Thyroid gland (tissue), 4 donors: ENCODE measurements at places on chromosomes 2 and 18. TPM values are rescaled to one million over a fixed set of nuclear protein-coding genes. Genes with fewer than 3 reads are reported as not detected.

Gene SCN1A
- total RNA-seq, result not detected

Gene SLC20A1
- 15.6 TPM for total RNA-seq

Gene REG3G
- not detected for total RNA-seq

GRCh38 chr2:223901854-223902253 lies 43.3 kb downstream of the WDFY1 start:
- no peak for DNase-seq

- no peak for DNase-seq
These were observed 24.8 kb downstream of the WDR75 start for GRCh38 chr2:189466046-189466445.

DNA sequence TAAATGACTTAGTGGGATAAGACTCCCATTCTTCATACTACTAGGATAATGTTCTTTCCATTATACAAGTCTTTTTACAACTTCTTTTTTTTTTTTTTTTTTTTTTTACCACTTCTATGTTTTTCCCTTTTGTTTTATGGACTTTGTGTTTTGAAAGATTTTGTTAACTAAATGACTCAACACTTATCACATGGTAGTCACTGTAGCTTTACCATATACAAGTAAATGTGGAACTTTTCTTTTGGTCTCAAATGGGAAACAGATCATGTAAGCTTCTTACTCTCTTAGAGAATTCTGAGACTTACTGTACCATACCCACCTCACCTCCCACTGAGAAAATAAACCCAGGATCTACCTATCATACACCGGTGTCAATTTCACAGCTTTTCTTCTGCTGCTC lies 590.3 kb upstream of the CDH2 start:
- DNase-seq, result no peak

DNA sequence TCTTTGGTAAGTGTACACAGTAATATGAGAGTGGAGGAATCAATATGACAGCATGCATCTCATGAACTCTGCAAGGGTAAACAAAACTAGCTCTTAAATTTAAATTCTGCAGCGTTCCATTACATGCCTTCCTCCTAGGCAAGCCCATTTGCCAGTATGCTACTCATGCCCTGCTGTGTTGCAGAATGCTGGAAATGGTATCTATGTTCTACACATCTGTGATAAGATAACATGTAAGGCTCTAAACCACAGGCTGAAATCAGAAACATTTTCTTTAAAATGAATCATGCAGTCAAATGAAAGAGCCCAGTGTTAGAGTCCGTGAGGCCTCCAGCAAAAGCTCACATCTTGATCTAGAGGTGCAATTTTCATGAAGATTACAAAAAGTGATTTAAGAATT lies 112.8 kb upstream of the FN1 start:
- no peak for DNase-seq

- DNase-seq, result no peak
These were observed 2.9 kb upstream of the SNRNP200 start for GRCh38 chr2:96308248-96308647.

- no peak for DNase-seq
These were observed 654 bp downstream of the COMMD1 start for GRCh38 chr2:61906186-61906470.

DNA sequence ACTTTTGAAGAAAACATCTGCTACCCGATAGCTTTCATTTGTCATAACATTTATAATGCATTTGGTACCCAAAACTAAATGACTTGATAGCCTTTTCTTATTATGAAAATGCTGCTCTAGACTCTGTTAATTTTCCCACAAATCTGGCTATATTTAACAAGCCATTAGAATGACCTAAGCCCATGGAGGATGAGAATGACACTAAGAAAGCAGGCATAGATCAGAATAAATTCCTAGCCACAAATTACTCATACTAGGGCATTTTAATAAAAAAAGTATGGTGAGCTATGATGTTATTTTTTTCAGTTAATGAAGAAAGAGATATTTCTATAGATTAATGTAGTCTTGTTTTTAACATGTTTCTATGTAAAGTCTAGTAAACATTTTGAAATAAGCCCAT lies 1728.3 kb downstream of the SUCLG1 start:
- no peak for DNase-seq

GRCh38 chr2:157107460-157107859 lies 150.0 kb upstream of the GALNT5 start:
- DNase-seq, result no peak

DNA sequence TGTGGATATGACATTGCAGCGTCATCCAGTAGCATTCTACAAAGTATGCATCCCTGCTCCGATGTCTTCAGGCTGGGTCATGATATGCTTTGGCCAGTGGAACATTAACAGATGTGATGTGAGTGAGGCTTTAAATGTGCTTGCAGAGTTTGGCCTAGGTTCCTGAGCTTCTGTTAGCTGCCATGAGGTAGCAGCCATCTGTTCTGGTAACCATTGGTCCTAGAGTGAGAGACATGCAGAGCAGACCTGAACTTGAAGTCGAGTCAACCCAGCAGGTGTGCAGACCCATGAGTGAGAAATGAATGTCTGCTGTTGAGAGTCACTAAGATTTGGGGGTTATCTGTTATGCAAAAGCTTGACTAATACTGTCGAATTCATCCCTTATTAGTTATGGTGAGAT lies 73.8 kb upstream of the NABP1 start:
- no peak for DNase-seq

- DNase-seq, result no peak
These were observed 1.6 kb upstream of the RTP5 start for GRCh38 chr2:241867776-241868420.
